ENCODE measurements at places on chromosomes 1 and 21.

GRCh38 chr1:39301606-39302005, 97.1 kb downstream of the MACF1 start:
- no peak for DNase-seq

DNA sequence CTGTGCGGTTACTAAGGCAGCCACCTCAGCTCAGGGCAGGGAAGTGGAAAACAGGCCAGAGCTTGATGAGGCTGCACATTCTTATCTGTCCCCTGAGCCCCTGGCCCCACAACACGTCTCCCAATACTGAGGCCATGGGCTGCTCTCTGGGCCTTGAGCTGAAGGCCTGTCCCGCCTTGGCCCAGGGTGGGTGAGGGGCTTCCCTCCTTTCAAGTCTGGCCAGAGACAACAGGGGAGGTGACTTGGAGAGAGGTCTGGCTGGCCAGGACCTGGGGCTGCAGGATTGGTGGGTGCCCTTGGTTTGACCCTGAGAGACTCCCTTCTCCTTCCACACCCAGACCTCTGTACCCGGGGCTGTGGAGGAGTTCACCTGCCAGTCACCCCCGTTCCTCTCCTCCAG, 563.8 kb downstream of the PTPRU start:
- DNase-seq: no peak

DNA sequence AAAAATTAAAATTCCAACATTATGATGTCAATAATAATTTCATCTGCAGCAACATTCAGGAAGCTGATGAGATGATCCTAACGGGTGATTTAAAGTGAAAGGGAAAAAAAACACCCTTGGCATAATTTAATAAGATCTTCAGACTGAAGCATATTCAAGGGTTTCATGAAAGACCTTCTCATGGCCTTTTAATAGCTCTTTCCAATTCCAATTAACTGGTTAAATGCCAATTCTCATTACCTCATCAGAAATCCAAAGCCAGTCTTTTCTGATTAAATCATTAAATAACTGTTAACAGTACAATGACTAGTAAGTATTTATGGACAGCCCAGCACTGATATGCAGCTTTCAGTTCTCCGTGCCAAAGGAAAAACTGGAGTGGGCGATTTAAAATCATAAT, 407.5 kb downstream of the SMYD3 start:
- DNase-seq: no peak

GRCh38 chr1:69569576-69570328, 2.0 kb downstream of the LRRC7 start:
- DNase-seq: no peak

GRCh38 chr1:156458181-156458503, 42.4 kb downstream of the MEF2D start:
- DNase-seq: no peak

DNA sequence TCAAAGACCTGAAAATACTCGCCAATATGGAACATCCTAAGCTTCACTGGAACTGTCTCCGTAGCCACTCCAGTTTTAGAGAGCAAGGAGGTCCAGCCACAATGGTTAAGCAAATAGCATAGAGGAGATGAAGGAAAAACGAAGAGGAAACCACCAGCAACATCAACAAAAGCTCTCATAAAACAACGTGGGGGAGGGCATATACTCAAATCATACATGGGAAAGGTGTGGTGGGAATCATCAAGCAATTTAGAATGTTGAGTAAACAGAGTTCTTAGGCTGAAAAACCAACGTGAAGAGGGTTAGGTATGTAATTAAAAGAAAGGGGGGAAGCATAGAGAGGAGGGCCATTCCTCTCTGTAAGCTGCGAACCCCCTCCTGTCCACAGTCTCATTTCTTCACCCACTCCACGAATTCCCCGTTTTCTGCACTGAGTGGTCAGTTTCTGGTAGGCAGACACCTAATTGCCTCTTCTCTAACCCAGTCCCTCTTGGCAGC, 1.0 kb downstream of the TMEM59 start:
- no peak for DNase-seq

- no peak for DNase-seq
Measured at GRCh38 chr1:59485949-59486348, 189.1 kb downstream of the FGGY start.

- DNase-seq: peak; percentile 20
Measured at GRCh38 chr1:244074559-244075171, 23.6 kb downstream of the ZBTB18 start.

- DNase-seq: no peak
Measured at GRCh38 chr1:26373789-26374188, 1.2 kb upstream of the ZNF683 start.

DNA sequence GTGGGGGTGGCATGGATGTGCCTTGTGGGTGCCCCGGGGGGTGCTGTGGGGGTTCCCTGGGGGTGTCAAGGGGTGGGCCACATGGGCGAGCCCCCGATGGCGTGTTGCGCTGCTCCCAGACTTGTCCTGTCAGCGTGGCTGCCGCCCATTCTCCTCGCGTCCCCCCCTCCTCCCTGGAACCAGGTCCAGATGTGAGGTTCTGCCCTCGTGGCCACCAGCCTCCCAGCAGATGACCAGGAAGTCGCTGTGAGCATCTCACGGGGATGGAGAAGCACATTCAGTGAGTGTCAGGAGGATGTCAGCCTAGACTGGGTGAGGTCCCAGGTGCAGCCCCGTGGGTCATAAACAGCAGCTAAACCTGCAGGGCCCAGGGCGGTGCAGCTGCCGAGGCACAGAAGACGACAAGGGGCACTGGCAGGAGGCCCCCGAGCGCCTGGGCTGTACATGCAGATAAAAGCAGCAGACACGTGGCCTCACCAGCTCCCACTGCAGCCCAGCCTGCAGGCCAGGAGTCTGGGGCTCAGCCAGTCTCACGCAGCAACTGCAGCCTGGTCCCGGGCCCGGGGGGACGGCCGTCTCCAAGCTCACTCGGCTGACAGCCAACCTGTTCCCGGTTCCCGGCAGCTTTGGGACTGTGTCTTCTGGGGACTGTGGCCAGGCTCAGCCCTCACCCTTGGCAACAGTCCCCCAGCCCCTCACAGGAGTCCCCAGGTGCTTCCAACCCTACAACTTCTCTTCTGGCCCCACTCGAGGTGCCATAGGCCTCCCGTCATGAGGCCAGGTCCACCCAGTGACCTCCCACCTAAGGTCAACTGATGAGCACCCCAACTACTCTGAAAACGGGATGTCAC, 17.5 kb upstream of the COL6A2 start:
- peak; percentile 7 for DNase-seq

DNA sequence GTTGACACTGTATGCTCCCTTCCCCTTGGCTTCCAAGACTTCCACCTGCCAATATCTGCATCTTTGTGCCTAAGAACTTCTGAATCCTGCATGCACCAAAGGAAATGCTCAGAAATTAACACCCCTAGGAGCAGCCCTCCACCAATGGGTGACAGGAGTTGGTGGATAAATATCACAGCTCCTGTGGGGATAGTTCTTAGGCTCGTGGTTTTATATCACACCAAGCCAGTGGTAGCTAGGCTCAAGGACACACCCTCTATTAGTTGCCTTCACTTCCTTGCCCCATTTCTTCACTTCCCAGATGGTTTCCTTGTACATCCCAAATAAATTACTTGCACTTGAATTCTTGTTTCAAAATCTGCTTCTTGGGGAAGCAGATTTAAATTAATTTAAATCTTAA, 16.9 kb upstream of the CDC14A start:
- DNase-seq: no peak

GRCh38 chr1:151984313-151984956, 9.2 kb downstream of the S100A10 start:
- peak; percentile 37 for DNase-seq

GRCh38 chr1:151809985-151810556, 4.9 kb upstream of the LINGO4 start:
- DNase-seq: no peak

- no peak for DNase-seq
Measured at GRCh38 chr1:65963156-65963888, 170.6 kb downstream of the PDE4B start.

GRCh38 chr1:203239081-203239480, 9.6 kb upstream of the CHIT1 start:
- no peak for DNase-seq

- DNase-seq: no peak
Measured at GRCh38 chr1:228171221-228171891, 5.8 kb downstream of the IBA57 start.

DNA sequence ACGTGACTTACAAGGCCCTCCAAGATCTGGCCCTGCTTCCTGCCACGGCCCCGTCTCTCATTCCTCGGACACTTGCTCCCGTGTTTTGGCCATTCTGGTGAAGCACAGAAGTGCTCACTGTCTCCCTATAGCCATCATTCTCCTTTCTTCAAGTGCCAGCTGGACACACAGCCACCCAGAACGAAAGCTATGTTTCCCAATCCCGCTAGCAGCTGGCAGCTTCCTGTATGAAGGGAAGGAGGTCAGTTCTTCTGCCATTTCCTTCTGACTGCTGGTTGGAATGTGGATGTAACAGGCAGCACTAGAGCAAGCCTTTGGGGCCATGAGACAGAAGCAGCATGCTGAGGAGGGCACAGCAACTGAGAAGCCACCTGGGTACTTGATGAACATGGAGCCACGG, 82.8 kb downstream of the TGFBR3 start:
- DNase-seq: no peak

- no peak for DNase-seq
Measured at GRCh38 chr21:43331111-43331961, 95.6 kb downstream of the SIK1 start.

GRCh38 chr1:226003502-226004170, 4.5 kb upstream of the SDE2 start:
- no peak for DNase-seq

DNA sequence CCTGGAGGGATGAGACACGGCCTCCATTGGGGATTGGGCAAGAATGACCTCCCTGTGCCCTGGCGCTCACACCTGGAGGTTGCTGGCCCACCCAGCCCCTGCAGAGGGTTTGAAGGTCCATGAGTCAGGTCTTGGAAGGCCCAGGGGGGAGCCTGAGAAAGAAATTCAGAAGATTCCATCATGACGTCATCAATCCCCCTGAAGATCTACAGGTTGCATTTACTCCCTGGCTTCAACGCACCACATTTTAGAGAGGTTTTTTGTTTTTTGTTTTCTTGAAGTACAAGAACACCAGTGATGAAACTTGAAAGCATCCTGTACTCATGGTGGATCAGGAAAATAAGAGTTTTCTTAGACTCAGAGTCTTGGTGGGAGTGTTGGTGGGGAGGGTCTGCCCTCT, 82.4 kb upstream of the SLC25A33 start:
- DNase-seq: no peak

GRCh38 chr1:21012937-21013336, 163.8 kb downstream of the EIF4G3 start:
- no peak for DNase-seq

DNA sequence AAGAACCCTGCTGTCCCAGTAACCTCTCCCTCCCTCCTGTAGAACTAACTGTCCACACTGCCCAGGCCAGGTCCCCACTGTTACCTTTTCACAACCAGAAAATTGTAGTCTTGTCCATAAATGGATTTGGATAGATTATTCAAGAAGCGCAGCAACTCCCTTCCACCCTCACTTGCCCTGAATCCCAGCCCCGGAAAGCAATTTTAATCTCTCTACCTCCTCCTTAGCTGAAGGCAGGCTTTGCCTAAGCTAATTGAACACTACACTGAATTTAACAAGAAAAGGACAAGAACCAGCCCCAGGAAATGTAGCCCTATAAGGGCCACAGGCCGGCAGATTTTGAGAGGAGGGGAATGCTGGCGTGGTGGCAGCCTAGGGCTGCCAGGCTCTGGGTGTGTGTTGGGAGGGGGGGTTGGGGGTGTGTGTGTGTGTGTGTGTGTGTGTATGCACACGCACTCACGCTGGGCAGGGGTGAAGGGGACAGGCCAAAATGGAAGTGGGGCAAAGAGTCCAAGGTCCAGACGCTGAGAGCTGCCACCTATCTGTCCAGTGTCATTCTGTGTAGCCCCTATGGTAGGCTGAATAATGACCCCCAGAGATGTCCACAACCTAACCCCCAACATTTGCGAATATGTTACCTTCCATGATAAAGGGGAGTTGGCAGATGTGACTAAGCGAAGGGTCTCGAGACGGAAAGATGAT, 10.8 kb upstream of the IFNGR2 start:
- no peak for DNase-seq

GRCh38 chr1:41559331-41559730, 74.8 kb upstream of the EDN2 start:
- no peak for DNase-seq

GRCh38 chr21:34707876-34708325, 39.1 kb downstream of the CLIC6 start:
- no peak for DNase-seq

DNA sequence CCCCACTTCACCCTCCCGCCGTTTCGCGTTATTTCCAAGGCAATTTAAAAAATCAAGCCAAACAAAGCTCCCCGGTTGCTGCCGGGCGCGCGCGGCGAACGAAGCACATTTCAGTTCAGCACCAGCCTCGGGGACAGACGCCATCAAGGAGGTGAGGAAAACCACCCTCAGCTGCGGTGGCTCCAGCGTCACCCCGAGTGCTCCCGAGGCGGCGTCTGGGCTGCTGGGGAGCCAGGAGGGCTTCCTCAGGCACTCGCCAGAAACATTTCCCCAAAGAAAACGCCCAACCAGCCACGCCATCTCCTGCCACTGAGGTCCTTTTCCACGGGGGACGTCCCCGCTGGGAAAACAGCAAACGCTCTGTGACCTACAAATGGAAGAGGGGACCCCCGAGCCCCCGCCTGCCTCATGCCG, 623 bp downstream of the GNG4 start:
- DNase-seq: peak; percentile 50

GRCh38 chr1:111690306-111690617, 48.9 kb downstream of the INKA2 start:
- no peak for DNase-seq

DNA sequence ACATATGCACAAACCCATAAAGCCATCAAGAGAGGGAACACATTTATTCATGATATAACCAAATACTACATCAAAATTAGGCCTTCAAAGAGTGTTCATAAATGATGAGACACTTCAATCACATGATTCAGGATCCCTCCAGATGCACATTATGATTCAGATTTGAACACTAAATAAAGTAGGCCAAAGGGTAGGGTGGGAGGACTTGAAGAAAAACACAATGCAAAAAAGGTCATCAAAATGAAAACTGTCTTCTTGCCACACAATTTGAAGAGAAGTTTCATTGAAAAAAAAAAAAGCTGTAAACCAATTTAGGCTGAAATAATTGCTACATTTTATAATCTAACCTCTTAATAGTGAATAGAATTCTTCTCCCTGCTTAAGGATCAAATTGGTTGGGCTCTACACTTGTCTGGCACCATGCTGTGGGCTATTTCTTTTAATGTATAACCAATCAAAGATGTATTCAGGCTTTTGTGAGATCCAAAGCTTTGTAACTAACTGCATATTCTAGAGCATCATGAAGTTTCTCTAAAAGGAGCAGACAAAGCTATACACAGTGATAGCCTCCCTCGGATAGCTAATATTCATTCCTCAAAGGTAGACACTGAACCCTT, 58.1 kb downstream of the ZSWIM5 start:
- no peak for DNase-seq

Measured in activated T-helper 2 cell treated with anti-CD3 and anti-CD28 coated beads, Interferon-gamma antibody, Interleukin-2, Interleukin-4, amounts not matched to agents 10 μg/mL and 5 μg/mL and 100 μg/mL, durations not matched to agents 14 hours and 24 hours and 36 hours (primary cell).